ENCODE measurements at places on chromosomes 1 and 21.

GRCh38 chr1:61119085-61119484 lies 36.7 kb downstream of the NFIA start:
- DNase-seq, result no peak

- DNase-seq, result no peak
These were observed 116.5 kb downstream of the BRINP2 start for GRCh38 chr1:177287270-177287669.

GRCh38 chr1:180211860-180212229 lies 18.2 kb upstream of the LHX4 start:
- no peak for DNase-seq

- DNase-seq, result no peak
These were observed 9.1 kb upstream of the HPCAL4 start for GRCh38 chr1:39700348-39700747.

DNA sequence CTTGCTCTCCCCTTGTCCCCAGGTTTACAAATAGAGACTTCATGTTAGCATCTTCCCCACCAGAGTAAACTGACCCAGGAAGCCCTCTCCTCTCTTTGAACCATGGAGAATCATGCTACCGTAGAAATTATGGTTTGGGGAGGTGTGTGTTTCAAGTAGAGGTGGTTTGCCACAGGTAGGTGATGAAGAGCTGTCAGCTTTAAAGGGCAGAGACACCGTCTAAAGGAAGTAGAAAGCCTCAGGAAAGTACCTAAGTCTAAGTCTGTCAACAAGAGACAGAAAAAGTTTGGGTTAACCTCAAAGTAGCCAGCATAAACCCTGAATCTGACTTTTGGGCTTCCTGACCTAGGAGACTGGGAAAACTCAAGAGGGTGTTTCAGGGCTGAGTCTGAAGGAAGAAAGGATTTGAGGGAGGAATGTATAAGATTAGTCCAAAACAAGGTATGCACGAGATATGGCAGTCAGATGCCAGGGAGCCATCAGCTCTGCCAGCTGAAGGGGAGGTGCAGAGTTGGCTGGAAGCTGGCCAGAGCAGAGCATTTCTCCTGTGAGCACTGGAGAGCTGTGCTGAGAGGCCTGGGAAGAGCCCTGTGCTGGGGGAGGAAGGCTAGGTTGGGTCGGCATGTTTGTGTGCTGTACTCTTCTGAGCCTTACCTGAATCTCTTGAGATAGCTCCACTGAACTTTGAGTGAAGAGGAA lies 14.3 kb downstream of the ADAMTSL4 start:
- no peak for DNase-seq

DNA sequence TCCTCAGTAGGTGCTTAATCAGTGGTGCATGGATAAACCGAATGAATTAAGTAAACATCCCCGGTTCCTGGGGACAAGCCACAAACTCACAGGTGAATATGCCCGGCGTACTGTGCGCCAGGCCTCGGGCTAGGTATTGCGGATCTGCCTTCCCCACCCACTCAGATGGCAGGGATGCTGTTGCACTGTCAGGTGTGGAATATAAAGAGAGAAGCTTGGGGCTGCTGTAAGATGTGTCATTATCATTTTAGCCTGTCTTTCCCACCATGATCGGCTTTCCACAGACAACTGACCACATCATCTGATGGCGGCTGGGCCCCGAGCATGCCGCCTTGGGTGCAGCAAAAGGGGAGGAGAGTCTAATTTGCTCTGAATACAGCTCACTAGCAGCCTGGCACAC lies 45.4 kb upstream of the LRP8 start:
- DNase-seq, result no peak

- DNase-seq, result no peak
These were observed 1323.2 kb downstream of the AMY1C start for GRCh38 chr1:105072850-105073249.

DNA sequence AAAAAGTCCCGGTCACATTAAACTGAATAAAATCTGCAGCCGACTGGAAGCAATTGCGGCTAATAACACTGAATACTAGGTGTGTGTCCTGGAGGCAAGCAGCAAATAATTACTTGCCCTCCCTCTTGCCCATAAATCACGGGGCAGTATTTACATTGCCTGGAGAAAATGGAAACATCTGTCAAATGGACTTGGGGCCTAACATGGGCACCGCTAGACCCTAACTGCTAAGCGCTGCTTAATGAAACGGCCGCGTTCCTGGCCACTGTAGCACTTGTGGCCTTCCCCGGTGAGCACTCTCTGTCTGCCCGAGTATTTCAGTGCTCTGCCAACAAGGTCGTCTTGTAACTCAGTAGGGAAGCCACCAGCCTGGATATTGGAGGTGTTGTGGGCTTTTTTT lies 23.9 kb upstream of the KNCN start:
- no peak for DNase-seq

DNA sequence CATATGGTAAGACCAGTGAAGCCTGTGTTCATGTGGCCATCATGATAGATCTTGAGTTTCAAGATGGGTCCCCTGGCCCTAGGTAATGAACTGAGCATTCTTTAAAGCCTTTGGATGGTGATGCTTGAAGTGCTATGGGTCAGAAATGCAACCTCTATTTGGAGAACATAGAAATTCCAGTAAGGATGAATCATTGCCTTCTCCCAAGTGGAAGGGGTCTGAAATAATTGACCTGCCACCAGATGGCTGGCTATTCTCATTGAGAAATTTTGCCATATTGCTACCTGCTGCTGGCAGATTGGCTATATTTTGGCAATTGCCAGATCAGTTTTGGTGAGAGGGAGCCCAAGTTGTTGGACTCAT lies 739 bp upstream of the IFI6 start:
- DNase-seq, result no peak

GRCh38 chr21:32203877-32204480 lies 74.9 kb downstream of the MIS18A start:
- DNase-seq, result no peak

DNA sequence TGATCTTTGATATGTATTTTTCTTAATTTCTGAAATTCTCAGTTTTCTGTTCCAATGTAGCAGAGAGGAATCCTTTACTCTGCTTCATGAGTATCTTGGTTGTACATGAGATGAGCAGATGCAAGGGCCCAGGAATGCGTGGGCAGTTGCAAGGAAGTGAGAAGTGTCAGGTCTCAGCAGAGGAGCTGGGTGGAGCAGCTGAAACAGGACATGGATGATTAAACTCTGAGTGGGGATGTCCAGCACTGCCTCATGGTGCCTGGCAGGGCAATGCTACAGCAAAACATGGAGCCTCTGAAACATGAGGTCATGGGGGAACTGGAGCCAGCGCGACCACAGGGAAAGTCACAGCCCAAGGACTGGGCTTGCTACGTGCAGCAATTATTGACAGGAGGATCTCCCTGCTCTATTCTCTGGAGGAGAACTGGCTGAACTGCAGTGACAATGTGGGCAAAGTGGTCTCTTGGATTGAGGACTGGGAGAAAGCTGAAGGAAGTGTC lies 48.4 kb downstream of the COLGALT2 start:
- DNase-seq, result no peak

DNA sequence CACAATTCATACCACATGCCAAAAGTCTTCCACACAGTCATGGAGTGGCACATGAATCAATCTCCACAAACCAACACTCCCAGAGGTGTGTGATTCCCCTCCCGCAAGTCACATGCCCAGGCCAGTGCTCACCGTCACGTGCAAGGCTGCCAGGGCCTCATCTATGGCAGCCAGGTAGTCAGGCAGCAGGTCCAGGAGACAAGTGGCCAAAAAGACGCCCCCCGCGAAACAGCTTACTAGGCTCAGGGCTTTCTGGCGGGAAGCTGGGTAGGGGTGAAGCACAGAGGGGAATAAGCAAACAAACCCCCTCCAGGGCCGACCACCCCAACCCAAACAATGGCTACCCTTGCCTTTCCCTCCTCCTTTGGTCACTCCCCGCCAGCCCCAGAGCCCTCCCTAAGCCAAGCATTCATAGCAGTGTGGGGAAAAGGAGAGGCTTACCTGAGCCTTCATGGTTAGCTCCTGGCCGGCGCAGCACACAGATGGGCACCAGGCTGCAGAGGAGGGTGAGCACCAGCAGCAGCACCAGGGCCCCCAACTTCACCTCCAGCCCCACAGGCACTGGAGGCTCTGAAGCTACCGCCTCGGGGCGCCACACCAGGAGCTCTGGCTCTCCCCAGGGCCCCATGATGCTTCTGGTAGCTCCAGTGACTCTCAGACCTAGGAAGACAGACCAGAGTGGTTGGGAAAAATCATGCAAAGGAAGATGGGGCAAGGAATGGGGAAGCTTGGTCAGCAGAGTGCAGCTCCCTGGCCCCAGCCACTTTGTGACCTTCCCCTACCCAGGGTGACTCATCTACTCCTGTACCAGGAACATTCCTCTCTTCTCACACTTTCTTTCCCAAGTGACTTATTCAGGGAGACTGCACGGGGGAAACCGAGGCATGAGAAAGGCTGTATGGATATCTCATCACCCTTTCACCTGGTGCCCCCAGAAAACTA lies 978 bp downstream of the SLC39A1 start:
- no peak for DNase-seq

- DNase-seq, result no peak
These were observed 9.2 kb upstream of the TNFRSF8 start for GRCh38 chr1:12053752-12054548.

DNA sequence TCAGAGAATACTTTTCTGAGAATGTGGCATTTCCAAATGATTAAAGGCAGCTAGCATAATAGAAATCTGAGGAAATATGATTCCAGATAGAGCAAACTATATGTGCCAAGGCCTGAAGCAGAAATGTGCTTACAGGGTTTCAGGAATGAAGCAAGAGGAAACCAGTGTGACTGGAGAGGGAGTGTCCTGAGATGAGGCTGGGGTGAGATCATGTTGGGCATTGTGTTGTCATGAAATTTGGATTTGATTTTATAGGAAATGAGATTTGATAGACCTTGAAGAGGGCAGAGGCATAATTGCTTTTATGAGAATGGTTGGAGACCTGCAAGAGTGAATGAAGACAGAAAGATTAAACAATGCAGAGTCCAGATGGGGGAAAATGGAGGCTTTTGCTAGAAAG lies 338.1 kb upstream of the SNX7 start:
- DNase-seq, result no peak

GRCh38 chr1:43688594-43689000 lies 18.7 kb upstream of the ST3GAL3 start:
- no peak for DNase-seq

GRCh38 chr1:1359664-1360468 lies 1.5 kb upstream of the MXRA8 start:
- DNase-seq, result no peak

DNA sequence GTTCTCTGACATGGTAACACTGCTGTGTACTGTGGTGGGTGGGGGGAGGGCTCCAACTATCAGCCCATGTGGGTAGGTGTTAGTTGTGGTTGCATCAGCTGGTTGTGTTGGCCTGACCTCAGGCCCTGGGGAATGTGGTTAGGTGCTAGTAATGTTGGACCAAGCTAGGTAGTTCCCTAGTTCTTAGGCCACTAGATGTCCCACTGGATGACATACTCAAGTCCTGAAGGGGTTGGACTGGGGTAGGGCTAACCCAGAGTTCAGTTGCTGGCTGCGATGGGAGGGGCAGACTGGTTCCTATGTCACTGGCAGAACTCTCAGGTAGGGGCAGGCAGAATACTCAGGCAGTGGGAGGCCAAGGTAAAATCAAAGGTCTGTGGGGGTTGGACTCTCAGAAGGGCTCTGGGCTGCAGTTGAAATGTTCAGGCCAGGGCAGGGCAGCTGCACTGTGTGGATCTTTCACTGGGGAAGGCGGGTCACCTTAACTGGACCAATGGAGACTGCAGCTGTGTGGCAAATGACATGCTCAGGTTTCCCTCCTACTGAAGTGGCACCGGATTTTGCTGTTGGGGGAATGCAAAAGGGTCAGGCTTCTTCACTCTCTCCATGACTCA lies 870.7 kb downstream of the LRRIQ3 start:
- DNase-seq, result no peak

GRCh38 chr1:217228689-217229088 lies 402.2 kb downstream of the GPATCH2 start:
- DNase-seq, result no peak

GRCh38 chr1:87305151-87305550 lies 23.5 kb upstream of the LMO4 start:
- DNase-seq, result no peak

DNA sequence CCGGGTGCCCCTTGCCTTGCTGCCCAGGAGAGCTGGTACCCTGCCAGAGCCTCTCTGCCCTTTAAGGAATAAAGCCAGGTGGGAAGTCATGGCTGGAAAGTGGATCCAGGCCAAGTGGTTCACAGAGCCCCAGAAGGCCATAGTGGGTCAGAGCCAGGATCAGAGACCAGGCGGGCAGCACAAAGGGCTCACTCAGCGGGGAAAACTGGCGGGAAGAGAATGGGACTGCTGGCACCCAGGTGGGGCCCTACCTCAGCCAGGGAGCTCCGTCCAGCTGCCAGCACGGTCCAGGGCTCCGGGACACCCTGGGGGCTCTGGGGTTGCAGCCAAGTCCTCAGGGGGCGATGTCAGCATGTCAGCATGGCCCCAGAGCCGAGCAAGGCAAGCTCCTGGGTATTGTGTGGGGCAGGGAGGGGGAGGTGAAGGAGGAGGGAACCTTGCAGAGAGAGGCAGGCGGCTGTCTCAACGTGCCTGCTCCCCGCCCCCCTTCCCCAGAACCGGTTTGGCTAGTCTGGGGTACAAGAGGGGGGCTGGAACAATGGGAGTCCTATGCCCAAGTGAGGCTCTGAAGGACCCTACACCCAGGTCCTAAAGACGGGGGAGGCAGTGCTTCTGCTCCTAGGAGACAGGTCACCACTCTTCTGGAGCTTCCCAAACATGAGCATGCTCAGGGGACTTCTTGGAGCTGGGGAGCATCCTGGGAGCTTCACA lies at the start of gene ARHGEF19:
ARHGEF19 (minus strand) TSS at position 402 of the 711 bp plus-strand sequence. CDS start 3,598 bp downstream, outside the sequence.
- no peak for DNase-seq

GRCh38 chr1:74570797-74571492 lies 58.5 kb upstream of the LRRC53 start:
- no peak for DNase-seq

DNA sequence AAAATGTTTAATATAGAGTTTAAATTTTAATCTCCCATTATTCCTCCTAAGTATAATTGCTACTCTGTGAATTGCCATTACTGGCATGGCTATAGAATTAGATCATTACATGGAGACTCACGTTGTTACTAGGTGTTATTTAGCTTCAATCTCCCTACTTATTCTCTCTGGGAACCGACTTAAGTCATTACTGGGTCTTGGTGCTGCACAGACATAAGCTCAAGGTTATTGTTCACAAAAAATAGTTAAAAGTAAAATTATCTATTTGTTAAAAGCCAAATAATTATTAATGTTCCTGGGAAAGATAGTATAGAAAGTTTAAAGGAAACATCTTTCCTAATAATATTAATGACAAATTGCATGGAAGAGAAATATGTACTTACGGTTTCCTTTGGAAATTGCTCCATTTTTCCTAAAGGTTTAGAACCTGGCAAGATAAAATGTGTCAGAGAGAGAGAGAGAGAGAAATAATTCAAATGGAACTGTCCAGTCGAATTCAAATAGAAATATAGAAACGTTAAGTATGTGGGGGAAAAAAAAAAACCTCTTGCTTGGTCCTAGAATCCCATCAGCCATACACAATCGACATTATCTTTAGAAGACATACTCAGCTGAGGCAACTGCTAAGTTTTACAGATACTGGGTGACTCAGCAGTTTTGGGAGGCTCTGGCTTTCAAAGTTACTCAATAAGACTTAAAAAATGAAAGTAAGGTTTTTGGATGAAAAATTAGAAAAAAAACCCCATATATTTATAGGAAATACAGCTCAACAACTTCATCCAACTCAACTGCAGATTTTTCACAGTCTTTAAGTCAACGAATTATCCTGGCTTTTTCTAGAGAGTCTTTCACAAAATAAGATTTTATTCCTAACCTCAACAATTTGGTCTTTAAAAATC lies at the start of gene SPTA1:
SPTA1 (minus strand) TSS at position 605 of the 899 bp plus-strand sequence; CDS start at position 407, 198 bp downstream.
- DNase-seq, result no peak

Measured in stimulated activated CD8-positive, alpha-beta memory T cell treated with anti-CD3 and anti-CD28 coated beads, Interleukin-2, amount 100 ng/mL, for 1 hour (primary cell).